Umbilical cord (tissue), 2 donors: ENCODE measurements at places on chromosomes 1 and 21.

GRCh38 chr1:62918700-62919099 lies 134.8 kb downstream of the ATG4C start:
- no peak for DNase-seq

DNA sequence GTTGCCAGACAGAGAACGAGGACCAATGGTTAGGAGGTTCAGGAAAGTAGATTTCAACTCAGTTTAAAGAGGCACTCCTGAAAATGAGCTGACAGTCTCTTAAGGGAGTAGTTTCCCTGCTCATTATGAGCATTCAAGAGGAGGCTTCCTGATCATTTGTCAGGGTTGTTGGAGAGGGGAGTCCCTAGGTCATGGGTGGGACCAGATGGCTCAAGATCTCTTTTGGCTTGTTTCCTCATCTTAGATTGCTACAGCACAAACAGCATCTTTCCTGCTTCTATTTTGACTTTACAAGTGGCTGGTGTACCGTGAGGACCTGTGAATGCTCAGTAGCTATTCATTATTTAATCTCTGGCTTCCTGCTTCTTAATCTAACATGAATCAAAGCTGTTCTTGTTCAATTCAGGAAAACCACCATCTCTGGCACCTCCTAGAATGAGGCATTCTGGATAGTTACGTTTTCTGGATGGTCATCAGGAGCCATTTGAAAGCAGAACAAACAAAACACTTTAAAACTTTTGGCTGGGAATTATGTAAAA lies 47.6 kb downstream of the PEX14 start:
- no peak for DNase-seq

DNA sequence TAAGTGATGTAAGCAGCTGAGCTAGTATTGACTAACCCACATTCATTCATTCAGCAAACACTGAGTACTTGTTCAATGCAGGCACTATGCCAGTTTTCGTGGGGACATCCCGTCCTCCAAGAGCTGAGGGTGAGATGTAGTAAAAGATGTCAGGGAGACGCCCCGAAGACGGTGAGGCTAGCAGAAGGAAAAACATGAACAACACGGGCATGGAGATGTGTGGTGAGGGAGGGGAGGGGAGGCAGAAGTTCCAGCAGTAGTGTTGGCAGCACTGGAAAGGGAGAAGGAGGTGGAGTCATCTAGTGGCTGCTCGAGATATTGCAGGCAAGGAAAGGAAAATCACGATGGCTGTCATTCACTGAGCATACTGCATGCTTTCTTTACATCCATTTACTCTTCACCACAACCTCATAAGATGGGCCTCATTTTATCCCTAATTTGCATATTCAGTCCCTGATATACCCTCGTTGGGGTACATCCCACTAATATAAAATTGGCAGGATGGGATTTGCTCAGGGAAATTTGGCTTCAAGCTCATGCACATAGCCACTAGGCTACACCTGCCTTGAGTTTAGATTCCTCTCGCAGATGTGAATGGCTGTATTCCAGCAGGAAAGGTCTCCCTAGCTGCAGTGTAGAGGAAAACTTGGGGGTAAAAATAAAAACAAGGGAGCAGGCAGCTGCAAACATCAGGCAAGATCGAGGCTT lies 14.5 kb downstream of the PDZK1IP1 start:
- DNase-seq = peak; percentile 61

GRCh38 chr21:32206631-32207405 lies 72.0 kb downstream of the MIS18A start:
- DNase-seq = no peak

- no peak for DNase-seq
These were observed 26.4 kb upstream of the DPH5 start for GRCh38 chr1:101051688-101052638.

- DNase-seq = no peak
These were observed 48.8 kb upstream of the MAN1A2 start for GRCh38 chr1:117318426-117318825.

DNA sequence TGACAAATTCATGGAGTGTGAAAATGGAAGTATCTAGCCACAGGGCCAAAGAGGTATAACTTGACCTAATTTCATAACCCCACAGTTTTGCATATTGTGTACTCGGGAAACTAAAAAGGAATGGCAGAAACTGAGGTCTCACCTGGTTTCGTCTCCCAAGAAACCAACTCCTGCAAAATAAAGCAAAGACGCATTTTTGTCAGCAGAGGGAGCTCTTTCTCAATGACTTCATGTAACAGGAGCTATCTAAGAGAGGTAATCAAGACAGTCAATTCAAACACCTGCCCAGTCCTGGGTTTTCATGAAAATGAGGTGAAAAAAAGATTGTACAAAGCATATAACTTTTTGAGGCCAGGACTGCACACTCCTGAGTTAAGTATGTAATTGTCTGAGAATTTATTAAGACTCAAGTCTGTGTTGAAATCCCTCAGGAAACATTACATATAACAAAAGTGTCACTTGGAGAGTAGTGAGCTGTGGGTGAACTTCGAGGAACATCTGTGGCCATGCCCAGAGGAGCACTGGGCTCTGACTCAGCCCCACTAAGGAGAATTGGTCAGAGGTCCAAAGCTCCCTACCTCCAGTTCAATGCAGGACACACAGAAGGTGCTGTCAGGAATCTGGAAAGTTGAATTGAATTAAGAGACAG lies 17.6 kb downstream of the FCRL4 start:
- peak; percentile 69 for DNase-seq

DNA sequence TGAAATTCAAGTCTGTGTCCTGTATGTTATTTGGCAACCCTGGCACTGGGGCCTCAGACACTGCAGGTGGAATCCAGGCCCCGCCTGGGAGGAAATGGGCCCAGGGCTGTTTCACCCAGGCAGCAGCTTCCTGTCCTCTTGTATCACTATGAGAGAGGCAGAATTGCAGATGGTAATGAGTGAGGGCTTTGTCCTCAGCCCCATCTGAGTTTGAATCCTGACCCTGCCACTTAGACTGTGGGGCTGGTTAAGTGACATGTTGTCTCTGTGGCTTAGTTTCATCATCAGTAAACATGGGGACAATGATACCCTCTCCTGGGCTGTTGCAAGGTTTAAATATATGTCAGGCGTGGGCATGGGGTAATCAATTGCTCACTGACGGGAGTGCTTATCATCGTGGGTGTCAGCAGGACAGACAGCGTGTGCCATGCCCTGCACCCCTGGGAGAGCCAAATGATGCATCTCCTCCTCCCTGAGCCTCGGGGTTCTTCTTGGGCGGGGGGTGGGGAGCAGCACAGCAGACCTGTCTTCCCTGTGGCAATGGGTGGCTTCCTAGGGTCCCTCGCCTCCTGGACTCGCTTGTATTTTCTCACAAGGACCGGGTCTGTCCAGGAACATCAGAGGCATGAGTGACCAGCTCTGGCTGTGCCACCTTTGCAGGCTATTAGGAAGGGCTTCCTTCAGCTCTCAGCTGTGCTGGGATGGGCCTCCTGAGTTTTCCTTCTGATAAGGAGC lies 42.1 kb downstream of the ARHGEF10L start:
- no peak for DNase-seq
